ENCODE measurements at places on chromosomes 3 and 15.
A peak's percentile ranks its signal among the peaks of the same experiment; 100 is the strongest.

GRCh38 chr3:57582474-57583168 lies 14.5 kb downstream of the ARF4 start:
- no peak for DNase-seq

GRCh38 chr15:46682969-46683791 lies 1034.1 kb upstream of the SEMA6D start:
- DNase-seq, result no peak

DNA sequence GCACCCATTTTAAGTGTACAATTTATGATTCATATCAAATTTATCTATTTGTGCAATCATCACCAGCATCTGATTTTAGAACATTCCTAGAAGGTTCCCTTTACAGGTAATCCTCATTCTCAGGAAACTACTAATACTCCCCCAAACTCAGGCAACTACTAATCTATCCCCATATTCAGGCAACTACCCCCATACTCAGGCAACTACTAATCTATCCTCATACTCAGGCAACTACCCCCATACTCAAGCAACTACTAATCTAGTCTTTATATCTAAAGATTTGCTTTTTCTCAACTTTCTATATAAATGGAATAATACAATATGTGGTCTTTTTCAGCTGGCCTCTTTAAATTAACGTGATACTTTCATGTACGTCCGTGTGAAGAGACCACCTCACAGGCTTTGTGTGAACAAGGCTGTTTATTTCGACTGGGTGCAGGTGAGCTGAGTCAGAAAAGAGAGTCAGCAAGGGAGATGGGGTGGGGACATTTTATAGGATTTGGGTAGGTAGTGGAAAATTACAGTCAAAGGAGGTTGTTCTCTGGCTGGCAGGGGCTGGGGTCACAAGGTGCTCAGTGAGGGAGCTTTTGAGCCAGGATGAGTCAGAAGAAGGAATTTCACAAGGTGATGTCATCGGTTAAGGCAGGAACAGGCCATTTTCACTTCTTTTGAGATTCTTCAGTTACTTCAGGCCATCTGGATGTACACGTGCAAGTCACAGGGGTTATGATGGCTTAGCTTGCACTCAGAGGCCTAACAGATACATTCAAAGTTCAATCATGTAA lies 1444.5 kb upstream of the CADM2 start:
- no peak for DNase-seq

- no peak for DNase-seq
Observed at GRCh38 chr3:10986592-10986991, 6.0 kb upstream of the SLC6A1 start.

GRCh38 chr3:64203969-64204908 lies 21.0 kb downstream of the PRICKLE2 start:
- no peak for DNase-seq

- DNase-seq, result no peak
Observed at GRCh38 chr3:166123576-166123975, 286.4 kb upstream of the BCHE start.

- no peak for DNase-seq
Observed at GRCh38 chr3:96236522-96236921, 577.9 kb upstream of the EPHA6 start.

- no peak for DNase-seq
Observed at GRCh38 chr15:45573961-45574629, 13.1 kb upstream of the BLOC1S6 start.

DNA sequence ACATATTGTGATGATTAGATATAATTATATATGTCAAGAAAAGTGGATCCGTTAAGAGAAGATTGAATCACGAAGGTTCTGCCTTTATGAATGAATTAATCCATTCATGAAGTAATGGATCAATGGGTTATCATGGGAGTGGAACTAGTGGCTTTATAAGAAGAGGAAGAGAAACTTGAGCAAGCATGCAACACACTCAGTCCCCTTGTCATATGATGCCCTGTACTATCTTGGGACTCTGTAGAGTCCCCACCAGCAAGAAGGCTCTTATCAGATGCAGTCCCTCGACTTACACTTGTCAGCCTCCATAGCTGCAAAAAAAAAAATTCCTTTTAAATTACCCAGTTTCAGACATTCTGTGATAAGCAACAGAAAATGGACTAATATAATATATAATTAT lies 301.9 kb downstream of the RAP2B start:
- no peak for DNase-seq

- no peak for DNase-seq
Observed at GRCh38 chr3:88226910-88227309, 77.2 kb downstream of the C3orf38 start.

GRCh38 chr3:19338769-19339168 lies 190.5 kb downstream of the KCNH8 start:
- DNase-seq, result no peak

- no peak for DNase-seq
Observed at GRCh38 chr3:194314388-194315068, 36.6 kb downstream of the CPN2 start.

DNA sequence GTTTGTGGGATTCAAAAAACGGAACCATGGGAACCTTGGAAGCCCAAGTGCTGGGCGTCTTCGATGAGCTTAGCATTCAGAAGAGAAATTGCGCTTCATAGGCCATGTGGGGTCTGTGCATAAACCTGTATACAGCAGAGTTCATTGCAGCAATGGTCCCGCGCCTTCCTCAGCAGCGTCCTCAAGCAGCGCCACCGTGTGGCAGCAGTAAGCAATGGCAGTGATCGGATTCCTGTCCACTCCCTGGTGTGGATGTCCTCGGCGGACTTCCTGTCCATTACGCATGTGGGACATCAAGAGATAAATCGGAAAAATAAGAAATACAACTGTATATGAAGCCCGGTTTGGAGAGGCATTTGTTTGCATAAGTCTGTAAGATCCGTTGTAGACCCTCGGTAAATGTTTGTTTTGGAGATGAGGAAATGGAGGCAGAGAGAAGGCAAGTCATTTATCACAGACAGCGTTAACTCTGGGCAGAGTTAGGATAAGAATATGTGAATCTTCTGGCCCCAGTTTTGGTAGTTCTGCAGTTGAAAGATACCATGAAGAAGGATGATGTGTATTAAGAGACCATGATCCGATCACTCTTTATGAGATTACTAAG lies 57.7 kb downstream of the CNTN4 start:
- peak; percentile 0 for DNase-seq

- DNase-seq, result peak; percentile 7
Observed at GRCh38 chr3:43996379-43997301, 245.0 kb upstream of the TOPAZ1 start.

DNA sequence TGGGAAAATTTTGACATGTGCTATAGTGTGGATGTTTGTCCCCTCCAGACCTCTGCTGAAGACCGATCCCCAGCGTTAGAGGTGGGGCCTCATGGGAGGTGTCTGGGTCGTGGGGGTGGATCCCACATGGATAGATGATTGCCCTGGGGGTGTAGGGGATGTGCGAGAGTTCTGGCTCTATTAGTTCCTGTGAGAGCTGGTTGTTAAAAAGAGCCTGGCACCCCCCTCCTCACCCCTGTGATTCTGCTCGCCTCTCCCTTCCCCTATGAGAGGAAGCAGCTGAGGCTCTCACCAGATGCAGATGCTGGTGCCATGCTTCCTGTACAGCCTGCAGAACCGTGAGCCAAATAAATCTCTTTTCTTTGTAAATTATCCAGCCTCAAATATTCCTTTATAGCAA lies 67.4 kb downstream of the ATP10A start:
- no peak for DNase-seq

DNA sequence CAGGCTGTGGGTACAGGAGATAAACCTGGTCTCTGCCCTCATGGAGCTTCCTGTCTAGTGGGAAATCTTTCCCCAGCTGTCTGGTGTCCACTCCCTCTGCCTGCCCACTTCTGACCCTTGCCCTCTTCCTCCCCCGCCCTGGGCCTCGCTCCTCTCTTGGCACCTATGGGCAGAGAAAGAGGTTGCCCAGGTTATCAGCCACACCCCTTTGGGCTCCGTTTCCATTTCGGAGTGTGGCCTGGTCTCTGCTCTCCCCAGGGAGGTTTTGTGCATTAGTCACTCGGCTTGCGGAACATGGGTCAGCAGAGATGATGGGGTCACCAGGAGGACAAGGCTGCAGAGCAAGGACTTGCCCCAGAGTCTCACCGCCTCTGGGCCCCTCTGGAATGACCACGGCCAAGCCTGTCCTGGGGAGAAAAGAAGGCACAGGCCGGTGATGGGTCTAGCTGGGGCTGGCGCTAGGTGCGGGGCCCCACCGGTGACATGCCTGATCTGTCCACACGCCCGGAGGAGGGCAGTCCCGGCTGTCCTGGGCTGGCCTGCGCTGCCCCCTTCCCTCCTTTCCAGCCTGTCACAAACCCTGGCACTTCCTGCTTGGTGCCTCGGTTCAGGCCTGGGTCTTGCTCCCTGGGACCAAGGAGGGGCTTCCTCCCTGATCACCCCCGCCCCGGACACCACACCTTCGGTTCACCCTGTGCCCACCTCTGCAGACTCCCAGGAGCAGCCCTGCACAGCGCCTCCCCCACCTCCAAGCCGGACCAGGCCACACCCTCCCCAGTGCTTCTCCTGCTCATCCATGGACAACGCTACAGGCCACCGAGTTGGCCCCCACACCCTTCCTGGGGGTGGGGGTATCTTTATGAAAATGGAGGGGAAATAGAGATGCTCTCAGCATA lies 35.6 kb upstream of the MUC4 start:
- no peak for DNase-seq

GRCh38 chr3:71057526-71057894 lies 526.0 kb downstream of the FOXP1 start:
- no peak for DNase-seq

GRCh38 chr3:114380233-114380651 lies 86.4 kb downstream of the TIGIT start:
- DNase-seq, result no peak

DNA sequence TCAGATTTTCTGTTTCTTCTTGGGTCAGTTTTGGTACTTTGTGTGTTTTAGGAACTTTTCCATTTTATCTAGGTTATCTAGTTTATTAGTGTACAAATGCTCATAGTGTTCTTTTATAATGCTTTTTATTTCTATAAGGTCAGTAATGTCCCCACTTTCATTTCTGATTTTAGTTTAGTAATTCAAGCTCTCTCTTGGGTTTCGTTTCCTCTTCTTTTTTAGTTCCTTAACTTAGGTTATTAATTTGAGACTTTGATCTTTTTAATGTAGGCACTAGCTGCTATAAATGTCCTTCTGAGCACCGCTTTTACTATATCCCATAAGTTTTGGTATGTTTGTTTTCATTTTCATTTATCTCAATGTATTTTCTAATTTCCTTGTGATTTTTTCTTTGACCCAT lies 27.0 kb upstream of the CD200R1L start:
- no peak for DNase-seq

- DNase-seq, result no peak
Observed at GRCh38 chr15:35559683-35560082, 13.7 kb upstream of the DPH6 start.

DNA sequence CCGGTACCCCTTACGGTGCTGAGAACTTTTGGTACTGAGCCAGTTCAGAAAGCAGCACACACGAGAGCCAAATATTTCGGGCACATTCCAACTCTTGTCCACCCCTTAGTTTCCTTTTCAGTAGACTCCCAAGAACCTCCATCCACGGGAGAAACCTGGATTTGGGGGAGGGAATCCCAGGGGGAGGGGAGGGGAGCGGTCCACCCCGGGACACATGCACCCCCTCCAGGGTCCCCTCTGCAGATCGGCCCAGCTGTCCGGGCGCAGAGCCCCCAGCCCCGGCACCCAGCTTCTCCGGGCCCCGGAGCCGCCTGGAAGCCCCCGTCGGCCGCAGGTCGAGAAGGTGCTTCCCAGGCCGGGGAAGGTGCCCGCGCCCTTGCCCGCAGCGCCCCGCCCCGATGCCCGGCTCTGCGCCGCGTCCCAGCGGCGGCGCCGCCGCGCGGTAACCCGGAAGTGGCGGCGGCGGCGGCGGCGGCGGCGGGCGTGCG lies 455 bp upstream of the ABHD17C start:
- no peak for DNase-seq

- DNase-seq, result no peak
Observed at GRCh38 chr3:116408473-116408872, 36.8 kb downstream of the LSAMP start.

DNA sequence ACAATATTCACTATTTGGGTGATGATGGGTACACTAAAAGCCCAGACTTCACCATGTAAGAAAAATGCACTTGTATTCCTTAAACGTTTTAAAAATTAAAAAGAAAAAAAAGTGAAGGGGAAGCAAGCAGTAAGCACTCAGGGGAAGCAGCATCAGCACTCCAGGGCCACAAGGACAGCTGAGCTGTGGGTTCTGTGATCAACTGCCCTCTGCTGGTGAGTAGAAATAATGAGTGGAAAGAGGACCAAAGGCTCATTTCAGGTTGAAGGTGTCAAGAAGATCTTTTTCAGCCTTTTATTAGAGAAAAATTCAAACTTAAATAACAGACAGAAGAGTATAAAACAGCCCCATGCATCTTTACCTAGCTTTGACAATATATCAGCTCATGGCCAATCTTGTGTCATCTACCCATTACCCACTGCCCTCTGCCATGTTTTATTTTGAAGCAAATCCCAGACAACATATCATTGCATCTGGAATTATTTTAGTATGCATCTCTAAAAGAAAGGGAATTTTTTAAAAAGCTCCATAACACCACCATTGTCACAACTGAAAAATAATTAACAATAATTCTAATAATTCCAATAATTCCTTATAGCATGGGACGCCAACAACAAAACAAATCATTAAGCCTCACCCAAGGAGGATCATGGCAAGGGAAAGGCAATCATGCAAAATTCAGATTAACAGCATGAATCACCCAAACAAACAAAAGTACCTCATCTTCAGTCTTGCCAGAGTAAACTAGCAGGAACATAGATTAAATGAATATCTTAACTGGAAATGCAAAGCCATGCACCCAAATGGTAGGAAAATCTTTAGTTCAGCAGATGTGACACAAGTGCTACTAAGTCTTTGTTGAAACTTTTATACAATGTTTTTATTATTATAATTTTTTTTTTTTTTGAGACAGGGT lies 42.5 kb downstream of the TAMM41 start:
- DNase-seq, result no peak

DNA sequence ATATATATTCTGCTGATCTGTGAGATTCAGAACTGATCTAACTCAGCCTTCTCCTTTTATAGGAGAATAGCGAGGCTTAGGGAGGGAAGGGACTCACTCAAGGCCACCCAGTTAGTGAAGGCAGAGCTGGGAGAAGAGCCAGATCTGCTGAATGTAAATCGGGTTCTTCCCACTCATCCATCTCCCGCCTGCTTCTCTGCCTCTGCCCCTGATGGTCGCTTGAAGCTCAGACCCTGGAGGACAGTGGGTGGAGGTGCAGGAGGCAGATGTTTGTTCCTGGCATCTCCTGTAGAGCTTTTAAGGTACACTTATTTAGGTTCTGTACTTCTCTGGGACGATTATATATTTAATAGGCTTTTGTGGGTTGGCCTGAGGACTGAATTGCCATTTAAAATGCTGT lies 4.3 kb downstream of the PDIA5 start:
- no peak for DNase-seq

GRCh38 chr3:66407611-66408218 lies 93.1 kb downstream of the LRIG1 start:
- peak; percentile 44 for DNase-seq

Data from activated CD8-positive, alpha-beta memory T cell treated with anti-CD3 and anti-CD28 coated beads for 48 hours (primary cell).